Osteocyte (in vitro differentiated cells): ENCODE measurements at places on chromosomes 6 and 20. TPM values are rescaled to one million over a fixed set of nuclear protein-coding genes. Genes with fewer than 3 reads are reported as not detected.

LPA gene
- total RNA-seq = not detected in 2 replicates

MDFI gene
- 74.1 and 75.9 TPM in 2 replicates for total RNA-seq

DNAH8 gene
- 0.21 and 0.24 TPM in 2 replicates for total RNA-seq

DNA sequence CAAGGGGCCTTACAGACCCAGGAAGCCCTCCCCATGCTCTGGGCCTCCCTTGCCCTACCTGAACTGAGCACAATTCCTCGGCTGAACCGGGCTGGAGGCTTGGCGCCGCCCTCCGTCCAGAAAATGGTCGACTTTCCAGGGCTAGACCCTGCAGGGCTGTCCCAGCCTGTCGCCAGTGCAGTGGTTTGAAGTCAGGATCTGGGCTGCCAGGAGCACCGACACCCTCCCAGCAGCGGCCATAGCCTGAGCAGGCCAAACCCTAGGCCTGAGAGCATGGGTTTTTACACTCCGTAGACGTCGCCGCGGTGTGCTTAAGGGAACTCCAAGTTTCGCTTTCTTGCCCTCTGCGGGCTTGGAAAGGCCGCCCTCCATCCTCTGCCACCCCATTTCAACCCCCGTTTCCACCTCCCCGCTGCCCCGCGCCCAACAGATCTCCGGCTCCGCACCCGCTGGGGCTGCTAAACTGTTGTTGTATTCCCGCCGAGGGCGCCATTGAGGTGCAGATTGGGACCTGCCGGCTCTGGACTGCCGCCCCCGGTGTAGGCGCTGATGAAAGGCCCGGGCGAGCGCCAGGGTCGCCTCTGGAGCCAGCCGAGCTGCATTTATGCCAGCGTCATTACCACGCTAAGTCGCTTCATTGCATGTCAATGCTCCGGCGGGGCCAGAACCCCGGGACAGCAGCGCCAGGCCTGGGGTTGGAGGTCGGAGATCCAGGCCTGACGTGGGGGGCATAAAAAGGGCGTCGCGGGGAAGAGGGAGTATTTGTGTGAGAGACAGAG, 2.2 kb upstream of the TFAP2A start:
- H3K27ac ChIP-seq = no peak overlapping the region
- H3K4me1 ChIP-seq = peaks cover 17% of the 10 kb centered on the region
- no peak for DNase-seq

CEP85L gene
- total RNA-seq = 10.4 and 10.6 TPM in 2 replicates

ZC2HC1B gene
- total RNA-seq = not detected in 2 replicates

KCNK16 gene
- not detected in 2 replicates for total RNA-seq

LEMD2 gene
- 69.3 and 70.4 TPM in 2 replicates for total RNA-seq

GRCh38 chr20:62136283-62137091, 6.7 kb downstream of the PSMA7 start:
- peaks cover 13% of the 10 kb centered on the region for H3K4me1 ChIP-seq
- no peaks in the 10 kb centered on the region for H3K27me3 ChIP-seq
- DNase-seq = no peak
- no peak overlapping the region for H3K4me3 ChIP-seq
- H3K36me3 ChIP-seq = peaks cover 39% of the 10 kb centered on the region

KCNK15 gene
- total RNA-seq = 17.5 and 21.5 TPM in 2 replicates

GRCh38 chr6:108804956-108805355, 43.3 kb upstream of the ARMC2 start:
- H3K27me3 ChIP-seq = peaks cover 5% of the 10 kb centered on the region
- no peak overlapping the region for H3K4me3 ChIP-seq
- no peak overlapping the region for H3K27ac ChIP-seq
- DNase-seq = no peak
- H3K36me3 ChIP-seq = no peaks in the 10 kb centered on the region
